ENCODE measurements at places on chromosomes 2 and 18. TPM values are rescaled to one million over a fixed set of nuclear protein-coding genes. Genes with fewer than 3 reads are reported as not detected.
A peak's percentile ranks its signal among the peaks of the same experiment; 100 is the strongest.

Gene COL3A1
- total RNA-seq: 47.0 TPM

GRCh38 chr2:142545036-142545435 is 332.4 kb upstream of the KYNU start:
- no peak for DNase-seq

Gene MC5R
- not detected for total RNA-seq

- DNase-seq: no peak
Measured at GRCh38 chr18:46668135-46668534, 11.1 kb upstream of the LOXHD1 start.

Gene TACR1
- total RNA-seq: 0.11 TPM

- peak; percentile 89 for DNase-seq
Measured at GRCh38 chr2:176454893-176455815, 185.9 kb downstream of the MTX2 start.

Gene ABCG5
- total RNA-seq: not detected

- no peak for DNase-seq
Measured at GRCh38 chr2:170170281-170171040, 7.5 kb upstream of the MYO3B start.

DNA sequence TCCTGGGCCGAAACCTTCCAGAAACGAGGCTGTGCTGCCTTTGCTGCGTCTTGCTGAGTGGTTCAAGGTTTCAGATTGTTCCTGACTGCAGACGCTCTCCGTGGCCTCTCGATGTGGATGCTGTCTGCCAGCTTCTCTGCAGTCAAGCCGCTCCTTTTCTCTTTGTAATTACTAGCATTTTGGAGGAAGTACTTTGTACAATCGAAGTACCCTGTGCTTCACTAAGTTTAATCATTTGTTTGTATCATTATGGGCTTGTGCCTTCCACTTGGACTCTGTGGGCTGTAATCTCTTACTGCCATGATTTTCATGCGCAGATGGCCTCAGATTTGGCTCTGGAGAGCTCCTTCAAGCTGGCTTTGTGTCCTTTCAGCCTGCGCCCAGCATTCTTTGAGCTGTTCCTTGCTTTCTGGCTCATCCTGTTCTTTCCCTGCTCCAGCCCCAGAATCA is 49.3 kb downstream of the TRAF3IP1 start:
- DNase-seq: no peak

Gene MITD1
- 15.0 TPM for total RNA-seq

GRCh38 chr18:64791236-64791635 is 642.3 kb upstream of the LINC00305 start:
- DNase-seq: no peak

DNA sequence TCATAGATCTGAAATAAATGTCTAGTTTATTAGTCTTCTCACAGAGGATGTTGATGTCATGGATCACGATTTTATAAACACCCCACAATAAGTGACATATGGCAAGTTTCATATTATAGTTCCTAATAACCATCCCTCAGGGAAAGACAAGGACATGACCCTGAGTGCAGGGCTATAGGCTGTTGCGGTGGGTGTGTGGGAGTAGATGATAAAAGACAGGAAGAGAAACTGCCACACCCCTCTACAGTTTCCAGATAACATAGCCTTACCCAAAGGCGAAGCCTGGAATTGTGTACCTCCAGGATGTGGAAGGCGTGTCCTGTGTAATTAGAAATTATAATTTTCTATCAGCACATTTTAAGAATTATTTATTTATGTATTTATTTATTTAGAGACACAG is 2.4 kb upstream of the NEDD4L start:
- DNase-seq: no peak

- no peak for DNase-seq
Measured at GRCh38 chr2:116922414-116922813, 892.1 kb upstream of the DDX18 start.

GRCh38 chr2:43269074-43269572 is 42.7 kb upstream of the ZFP36L2 start:
- DNase-seq: peak; percentile 94

- no peak for DNase-seq
Measured at GRCh38 chr2:194723446-194723845, 933.6 kb upstream of the SLC39A10 start.

- DNase-seq: no peak
Measured at GRCh38 chr2:7825591-7826312, 856.1 kb upstream of the ID2 start.

Gene THSD7B
- 0.59 TPM for total RNA-seq

Gene REEP1
- 21.5 TPM for total RNA-seq

GRCh38 chr2:98771264-98771663 is 40.3 kb upstream of the MGAT4A start:
- DNase-seq: no peak

- no peak for DNase-seq
Measured at GRCh38 chr2:215392164-215392563, 43.7 kb downstream of the FN1 start.

DNA sequence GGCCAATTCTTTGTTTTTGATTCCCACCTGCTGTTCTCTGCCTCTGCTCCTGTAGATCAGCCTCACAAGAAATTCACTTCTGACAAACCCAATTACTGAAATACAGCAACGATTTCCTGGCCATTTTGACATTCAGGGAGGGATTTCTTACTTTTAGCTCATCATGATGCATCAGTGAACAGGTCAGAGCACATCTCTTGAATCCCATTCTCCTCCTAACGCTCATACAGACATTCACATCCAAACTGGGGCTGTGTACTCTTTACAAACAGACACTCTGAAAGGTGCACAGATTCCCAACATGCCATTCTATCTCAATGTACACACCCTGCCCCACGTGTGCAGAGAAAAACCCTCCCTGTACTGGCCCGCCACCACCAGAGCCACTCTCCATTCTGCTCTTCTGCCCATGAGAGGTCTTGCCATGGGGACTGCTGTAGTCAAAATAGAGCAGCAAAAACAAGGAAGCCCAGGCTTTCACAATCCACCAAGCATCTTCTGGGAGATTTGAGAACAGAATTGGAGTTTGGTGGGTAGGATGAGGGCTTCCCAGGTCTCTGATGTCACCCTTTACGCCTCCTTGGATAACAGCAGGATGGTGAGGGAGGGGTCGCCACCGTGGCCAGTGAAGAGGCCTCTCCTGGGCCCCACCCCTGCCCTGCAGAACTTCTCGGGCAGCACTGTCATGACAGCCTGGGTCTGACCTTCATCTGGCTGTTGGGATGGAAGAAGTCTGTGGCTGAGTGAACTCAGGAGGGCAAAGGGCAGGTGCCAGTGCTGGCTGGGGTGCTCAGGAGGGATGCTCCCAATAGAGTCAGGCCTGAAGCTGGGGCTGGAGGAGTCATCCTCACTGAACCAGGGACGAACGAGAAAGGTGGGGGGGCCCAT is 41.9 kb upstream of the ZFP36L2 start:
- peak; percentile 46 for DNase-seq

Gene ASTL
- not detected for total RNA-seq

All from Right ventricle myocardium superior (tissue), 1 donor.